ENCODE measurements at places on chromosomes 5 and 9.

DNA sequence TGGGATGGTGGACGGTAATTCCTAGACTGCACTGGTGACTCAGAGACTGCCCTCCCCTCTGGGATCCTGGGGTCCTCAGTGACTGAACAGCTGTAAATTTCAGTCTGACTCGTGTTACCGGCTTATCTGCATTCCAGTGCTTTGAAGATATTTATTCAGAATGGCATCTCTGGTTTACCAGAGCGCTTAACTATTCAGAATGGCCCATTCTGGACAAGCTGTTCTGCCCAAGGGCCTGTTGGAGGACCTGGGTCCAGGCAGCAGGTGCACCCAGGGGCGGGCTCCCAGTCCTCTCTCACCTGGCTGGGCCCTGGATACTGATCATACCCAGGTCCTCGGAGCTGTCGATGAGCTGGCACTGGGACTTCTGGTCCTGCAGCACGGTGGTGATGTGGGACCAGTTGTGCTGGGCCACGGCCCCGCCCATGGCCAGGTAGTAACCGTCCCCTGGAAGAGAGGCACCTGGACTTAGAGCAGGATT lies 48.0 kb downstream of the SARDH start:
- no peak for DNase-seq

DNA sequence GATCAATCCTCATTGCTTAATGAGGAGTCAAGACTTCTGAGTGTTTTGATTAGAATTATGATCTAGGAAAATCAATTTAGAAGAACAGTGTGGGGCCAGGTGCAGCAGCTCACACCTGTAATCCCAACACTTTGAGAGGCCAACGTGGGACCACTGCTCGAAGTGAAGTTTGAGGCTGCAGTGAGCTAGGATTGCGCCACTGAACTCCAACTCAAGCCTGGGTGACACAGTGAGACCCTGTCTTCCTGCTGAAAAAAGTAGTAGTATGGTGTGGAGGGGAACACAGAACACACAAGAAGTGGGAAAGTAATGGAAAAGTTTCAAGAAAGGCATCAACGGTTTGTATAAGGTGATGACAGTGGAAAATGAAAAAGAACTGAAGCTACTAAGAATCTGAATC lies 9.1 kb downstream of the FNIP1 start:
- no peak for DNase-seq

DNA sequence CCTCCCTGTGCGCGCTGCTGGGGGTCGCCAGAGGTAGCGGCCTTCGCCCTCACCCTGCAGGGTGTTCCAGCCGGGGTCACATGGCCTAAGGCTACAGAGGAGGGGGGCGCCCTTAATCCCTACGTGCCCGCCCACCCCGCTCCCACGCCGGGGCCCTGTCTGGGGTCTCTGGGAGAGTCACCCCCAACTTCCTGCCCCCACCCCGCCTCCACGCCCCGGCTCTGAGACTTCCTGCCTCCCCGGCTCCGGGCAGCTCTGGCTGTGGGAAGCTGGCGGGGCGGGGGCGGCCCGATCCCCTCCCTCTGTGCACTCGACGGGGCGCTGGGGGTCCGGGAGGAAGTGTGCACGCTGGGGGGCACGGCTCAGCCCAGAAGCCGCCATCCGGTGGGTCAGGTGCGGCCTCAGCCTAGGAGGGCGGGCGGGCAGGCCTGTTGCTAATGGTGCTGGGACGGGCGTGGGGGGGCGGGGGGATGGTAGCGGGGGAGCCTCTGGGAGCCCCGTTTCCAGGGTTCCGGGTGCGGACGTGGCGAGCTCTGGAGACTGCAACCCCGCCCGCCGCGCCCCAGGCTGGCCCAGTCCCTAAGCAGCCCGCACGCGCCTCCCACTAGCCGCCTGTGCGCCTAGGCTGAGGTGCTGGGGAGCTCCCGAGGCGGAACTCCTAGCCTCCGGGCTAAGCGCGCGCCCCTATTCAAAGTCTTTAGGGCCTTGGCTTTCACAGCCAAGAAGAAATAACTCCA lies 61.6 kb downstream of the CXXC5 start:
- no peak for DNase-seq

DNA sequence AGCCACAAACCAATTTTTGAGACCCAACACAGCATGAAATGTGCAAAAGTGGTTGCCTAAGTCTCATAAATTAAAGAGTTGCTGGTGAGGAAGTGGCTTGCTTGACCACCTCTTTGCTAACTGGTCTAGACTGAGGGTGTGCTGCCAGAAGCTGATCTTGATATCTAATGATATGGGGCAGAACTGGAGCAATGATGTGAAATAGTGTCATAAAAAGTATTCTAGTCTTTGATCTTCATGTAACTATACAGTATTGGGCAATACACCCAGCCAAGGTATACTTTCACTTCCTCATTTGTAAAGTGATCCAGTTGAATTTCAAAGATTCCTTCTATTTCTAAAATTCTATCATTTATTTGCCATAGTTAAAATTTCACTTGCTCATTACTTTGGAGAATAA lies 5.9 kb upstream of the YTHDC2 start:
- no peak for DNase-seq

DNA sequence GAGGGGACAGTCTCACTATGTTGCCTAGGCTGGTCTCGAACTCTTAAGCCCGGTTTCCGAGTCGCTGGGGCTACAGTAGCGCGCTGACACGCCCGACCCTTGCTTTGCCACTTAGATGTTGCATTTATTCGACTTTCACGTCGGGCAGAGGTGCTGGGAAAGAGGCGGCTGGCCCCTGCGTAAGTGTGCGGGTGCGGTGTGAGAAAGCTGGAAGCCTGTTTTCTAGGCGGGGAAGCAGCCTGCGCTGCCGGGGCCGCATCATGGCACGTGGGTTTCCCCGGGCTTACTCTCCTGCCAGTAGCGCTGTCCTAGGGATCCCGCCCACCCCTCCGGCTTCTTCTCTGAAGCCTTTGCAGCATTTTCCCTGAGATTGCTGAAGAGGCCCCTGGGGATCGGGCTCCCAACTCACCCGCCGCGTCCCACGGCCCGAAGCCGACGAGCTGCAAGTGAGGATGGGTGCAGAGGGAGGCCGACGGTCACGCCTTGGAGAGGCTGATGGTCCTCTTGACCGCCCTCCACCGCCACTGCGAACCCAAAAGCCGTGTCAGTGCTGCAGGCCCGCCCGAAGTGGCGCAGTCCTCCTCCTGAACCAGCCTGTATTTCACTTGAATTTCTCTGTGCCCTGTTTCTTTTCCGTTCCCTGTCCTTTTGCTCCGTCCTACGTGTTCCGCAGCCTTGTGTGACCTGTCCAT lies 5.8 kb upstream of the TRIM41 start:
- no peak for DNase-seq

- no peak for DNase-seq
Observed at GRCh38 chr5:113119246-113119924, 142.8 kb downstream of the DCP2 start.

DNA sequence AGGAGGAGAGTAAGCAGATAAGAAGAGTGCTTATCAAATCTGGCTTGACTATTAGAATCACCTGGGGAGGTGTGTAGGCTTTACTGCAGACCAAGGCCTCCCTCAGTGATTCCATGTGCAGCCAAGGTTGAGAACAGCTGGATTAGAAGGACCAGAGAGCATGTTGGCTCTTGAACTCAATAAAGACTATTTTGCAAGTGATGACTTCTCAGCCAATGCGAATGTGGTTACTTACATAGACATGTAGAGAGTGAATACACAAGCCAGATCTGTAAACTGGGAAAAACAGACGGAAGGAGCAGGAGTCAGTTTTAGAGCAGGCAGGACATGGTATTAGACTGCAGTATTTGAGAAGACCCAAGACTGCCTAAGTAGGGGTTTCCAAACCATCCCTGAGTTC lies 48.5 kb downstream of the MAMDC2 start:
- no peak for DNase-seq

GRCh38 chr5:5965132-5965531 lies 413.2 kb downstream of the MED10 start:
- DNase-seq, result no peak

DNA sequence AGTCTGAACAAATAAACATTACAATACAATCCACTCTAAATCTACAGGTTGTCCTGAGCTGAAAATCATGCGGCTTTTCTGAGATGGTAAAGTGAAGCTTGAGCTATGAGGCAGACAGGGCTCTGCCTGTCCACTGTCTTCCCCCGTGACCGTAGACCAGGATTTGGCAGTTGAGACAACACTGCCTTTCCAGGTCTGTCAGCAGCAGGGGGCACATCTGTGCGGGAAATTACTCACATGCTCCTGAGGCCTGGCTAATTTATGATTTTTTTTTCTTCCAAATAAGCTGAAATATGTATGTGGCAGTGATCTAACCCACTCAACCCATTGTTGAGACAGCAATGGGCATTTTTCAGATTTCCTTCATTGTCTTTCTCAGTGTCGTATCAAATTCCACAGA lies 307.9 kb downstream of the FBXL7 start:
- no peak for DNase-seq

- no peak for DNase-seq
Observed at GRCh38 chr5:140565024-140565779, 574 bp downstream of the SLC35A4 start.

DNA sequence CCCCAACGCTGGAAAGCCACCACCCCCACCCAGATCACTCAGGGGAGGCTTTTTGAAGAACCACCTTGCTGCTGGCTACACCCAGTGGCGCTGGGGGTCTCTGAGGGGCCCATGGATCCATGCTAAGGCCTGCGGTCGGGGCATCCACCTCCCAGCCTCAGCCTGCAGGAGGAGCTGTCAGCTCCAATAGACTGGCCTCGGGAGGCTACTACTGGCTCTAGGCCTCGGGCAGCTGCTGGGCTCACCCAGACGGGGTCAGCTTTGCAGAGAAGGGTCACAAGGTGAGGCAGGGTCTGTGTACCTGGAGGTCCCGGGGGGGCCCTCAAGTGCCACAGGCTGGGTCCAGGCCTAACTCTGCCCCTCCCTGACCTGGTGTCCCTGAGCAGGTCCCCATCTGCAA lies 193.7 kb downstream of the OLFM1 start:
- no peak for DNase-seq

DNA sequence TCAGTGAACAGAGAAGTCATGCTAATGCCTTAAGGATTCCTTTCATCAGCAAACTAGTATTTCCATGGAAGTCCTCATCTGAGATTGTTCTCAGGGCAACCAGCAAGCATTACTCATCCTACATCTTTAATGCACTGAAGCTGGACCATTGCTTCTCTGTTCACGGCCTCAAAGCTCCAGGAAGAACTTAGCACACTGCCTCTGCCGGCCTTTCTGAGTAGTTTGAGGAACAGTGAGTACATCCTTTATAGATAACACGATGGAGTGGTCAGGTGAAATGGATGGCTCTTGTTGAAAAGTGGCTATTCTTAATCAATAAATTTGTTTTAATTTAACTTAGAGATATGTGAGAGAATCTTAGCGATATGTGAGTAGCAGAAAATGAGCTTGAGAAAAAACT lies 35.8 kb downstream of the MEGF10 start:
- DNase-seq, result no peak

- no peak for DNase-seq
Observed at GRCh38 chr5:78659714-78660113, 11.1 kb upstream of the LHFPL2 start.

- no peak for DNase-seq
Observed at GRCh38 chr9:121191235-121191634, 10.4 kb downstream of the RAB14 start.

DNA sequence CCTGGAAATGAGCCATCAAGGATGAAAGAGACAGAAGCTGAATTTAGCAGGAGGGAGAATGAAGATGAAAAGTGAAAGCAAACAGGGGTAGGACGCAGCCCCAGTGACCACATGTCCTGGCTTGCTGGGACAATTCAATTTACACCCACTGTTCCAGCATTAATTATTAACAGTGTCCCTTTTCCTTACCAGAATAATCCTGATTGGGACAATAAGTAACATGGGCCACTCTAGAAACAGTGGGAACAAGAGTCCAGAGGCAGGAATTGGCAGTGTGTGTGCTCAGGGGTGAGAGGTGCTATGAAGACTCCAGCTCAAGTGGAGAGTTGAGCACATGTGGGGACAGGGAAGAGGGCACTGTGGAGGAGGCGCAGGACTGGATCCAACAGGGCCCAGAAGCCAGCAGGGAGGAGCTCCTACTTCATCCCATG lies 147.1 kb downstream of the C5orf15 start:
- no peak for DNase-seq

DNA sequence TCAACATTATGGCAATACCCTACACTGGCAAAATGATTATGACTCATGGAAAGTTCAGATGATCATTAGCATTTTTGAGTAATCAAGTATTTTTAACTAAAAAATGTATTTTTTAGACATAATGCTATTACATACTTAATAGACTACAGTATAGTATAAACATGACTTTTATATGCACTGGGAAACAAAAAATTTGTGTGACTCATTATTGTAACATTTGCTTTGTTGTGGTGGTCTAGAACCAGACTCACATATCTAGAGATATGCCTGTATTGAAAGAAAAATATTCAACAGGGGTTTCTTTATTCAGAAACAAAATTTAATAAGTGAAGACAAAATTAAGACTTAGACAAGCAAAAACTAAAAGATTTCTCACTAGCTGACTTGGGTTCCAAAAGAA lies 385.3 kb upstream of the RIOK2 start:
- DNase-seq, result no peak

DNA sequence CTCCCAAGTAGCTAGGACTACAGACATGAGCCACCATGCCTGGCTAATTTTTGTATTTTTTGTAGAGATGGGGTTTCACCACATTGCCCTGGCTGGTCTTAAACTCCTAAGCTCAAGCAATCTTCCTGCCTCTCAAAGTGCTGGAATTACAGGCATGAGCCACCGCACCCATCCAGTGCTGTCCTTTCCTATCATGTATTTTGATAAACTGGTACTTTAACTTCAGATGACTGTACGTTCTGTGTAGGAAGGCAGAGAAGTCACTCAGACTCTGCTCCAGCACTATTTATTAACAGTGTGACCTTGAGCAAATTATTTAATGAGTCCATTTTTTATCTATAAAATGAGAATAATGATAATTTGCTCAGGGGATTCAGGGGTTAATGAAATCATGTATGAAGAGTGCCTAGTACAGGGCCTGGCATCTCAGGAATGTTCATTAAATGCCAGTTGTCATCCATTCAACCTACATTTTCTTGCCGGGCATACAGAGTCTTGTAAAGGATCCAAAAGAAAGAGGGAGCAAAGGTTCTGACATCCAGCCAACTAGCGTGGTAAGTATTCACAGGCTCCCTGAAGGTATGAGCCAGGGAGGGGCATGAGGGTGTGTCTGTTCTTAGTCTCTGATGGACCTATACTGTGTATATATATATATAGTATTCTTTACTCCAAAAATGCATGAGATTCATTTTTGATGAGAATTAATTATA lies 201.9 kb downstream of the PBX3 start:
- DNase-seq, result no peak

- no peak for DNase-seq
Observed at GRCh38 chr9:14251154-14252071, 62.5 kb downstream of the NFIB start.

- no peak for DNase-seq
Observed at GRCh38 chr5:15719784-15720183, 219.8 kb downstream of the FBXL7 start.

GRCh38 chr5:55226934-55227663 lies at the start of gene MCIDAS:
TSS of gene MCIDAS (minus strand) at chr5:55227315. CDS start at chr5:55227138, 177 bp downstream.
- no peak for DNase-seq

GRCh38 chr5:180140571-180140970 lies 68.4 kb downstream of the RASGEF1C start:
- no peak for DNase-seq

GRCh38 chr5:143760755-143761154 lies 51.2 kb upstream of the HMHB1 start:
- DNase-seq, result no peak

GRCh38 chr5:8383616-8384015 lies 514.7 kb downstream of the MTRR start:
- DNase-seq, result no peak

GRCh38 chr9:105295201-105295550 lies 50.7 kb downstream of the SLC44A1 start:
- DNase-seq, result no peak

Data from stimulated activated CD8-positive, alpha-beta memory T cell treated with anti-CD3 and anti-CD28 coated beads, Interleukin-2, amount 100 ng/mL, for 1 hour (primary cell).